ENCODE measurements at places on chromosomes 12 and 14.

GRCh38 chr12:19507823-19508222, 68.5 kb downstream of the AEBP2 start:
- DNase-seq: no peak

- DNase-seq: no peak
Observed at GRCh38 chr14:98916036-98916435, 356.0 kb downstream of the BCL11B start.

DNA sequence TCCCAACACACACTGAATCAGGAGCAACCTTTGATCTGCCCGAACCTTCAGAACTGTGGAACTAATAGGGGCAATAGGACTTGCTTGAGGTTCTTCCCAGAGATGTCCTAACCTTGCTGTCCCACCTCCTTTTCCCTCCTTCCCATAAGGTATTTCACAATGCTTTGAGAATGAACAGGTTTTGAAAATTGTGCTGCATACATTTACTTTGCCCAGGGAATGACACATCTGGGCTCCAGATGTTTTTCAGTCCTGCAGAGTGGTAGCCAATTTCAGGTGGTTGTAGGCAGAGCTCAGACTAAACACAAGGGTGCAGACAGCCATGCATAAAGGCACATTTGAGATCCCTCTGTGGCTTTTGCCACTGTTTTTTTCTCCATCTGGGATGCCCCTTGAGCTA, 206.7 kb upstream of the PWP1 start:
- no peak for DNase-seq

GRCh38 chr12:1933342-1934051, 15.0 kb upstream of the CACNA2D4 start:
- no peak for DNase-seq

GRCh38 chr12:2934371-2934770, 24.8 kb upstream of the TEAD4 start:
- DNase-seq: no peak

GRCh38 chr12:29990971-29991370, 207.2 kb upstream of the TMTC1 start:
- DNase-seq: no peak

GRCh38 chr14:73267474-73267873, 30.2 kb downstream of the PAPLN start:
- DNase-seq: no peak

DNA sequence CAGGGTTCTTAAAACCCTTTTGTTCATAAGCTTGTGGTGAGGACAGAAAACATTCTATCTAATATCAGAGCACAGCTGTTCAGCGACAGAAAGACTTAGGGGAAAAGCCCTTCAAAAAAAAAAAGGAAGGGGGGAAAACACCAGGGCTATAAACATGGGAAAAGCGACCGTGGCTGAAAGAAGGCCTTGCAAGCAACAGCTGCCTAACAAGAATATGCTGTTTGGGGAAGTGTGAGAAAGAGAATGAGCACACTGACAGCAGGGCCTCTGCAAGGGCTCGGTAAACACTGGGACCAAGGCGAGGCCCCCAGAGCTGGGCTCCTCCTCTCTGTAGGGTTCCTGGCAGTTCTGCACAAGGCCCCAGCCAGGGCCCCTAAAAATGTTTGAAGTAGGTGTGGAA, 27.4 kb upstream of the CCND2 start:
- DNase-seq: no peak

DNA sequence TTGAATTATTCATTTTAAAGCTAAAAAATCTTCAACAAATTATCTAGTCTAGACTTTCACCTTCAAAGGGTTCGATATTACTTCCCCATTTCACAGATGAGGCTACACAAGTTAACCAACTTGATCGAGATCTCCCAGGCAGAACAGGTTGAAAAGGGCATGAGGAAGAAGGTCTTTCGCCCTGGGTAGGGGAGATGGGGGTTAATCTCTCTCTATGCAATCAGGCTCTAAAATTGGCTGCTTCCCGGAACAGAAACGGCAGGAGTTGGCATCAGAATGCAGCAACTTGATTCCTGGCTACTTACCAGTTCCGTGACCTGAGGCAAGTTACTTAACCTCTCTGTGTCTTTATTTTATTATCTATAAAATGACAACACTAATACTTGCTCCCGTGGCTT, 2.4 kb upstream of the CISTR start:
- DNase-seq: no peak

- DNase-seq: no peak
Observed at GRCh38 chr12:101698800-101699347, 1.4 kb downstream of the CHPT1 start.

GRCh38 chr14:38208618-38209562, 1.2 kb downstream of the SSTR1 start:
- DNase-seq: no peak

GRCh38 chr14:63952053-63952932, 99.5 kb downstream of the SYNE2 start:
- no peak for DNase-seq

- no peak for DNase-seq
Observed at GRCh38 chr14:90302529-90303303, 29.0 kb downstream of the NRDE2 start.

Measured in stimulated activated CD8-positive, alpha-beta memory T cell treated with anti-CD3 and anti-CD28 coated beads, Interleukin-7, amount 100 ng/mL, for 48 hours (primary cell).